ENCODE measurements at places on chromosomes 7 and 10.

- DNase-seq: no peak
Observed at GRCh38 chr7:78095549-78095948, 297.0 kb downstream of the PHTF2 start.

DNA sequence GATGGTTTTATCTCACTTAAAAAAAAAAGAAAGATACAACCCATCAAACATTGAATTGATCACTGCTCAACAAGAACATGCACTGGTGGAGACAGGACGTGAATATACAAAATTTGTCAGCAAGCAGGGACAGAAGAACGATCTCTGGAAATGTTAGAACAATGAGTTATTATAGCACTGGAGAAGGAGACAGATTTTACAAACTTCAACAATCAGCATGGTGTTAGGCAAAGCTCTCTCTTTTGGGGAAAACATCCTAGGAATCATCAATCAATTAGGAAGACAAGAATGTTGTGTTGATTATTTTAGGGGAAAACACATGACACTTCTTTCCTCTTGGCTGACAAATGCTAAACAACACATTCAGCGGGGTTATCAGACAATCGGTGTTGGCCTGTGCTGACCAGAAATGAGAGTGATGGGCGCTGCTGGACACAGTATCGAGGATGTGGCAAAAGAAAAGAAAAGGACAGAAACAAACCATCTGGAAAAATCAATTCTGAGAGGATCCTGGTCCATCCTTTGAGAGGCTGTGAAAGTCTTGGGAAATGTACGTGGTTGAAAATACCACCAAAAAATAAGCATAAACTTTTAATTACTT, 103.9 kb downstream of the RAPGEF5 start:
- DNase-seq: no peak

- no peak for DNase-seq
Observed at GRCh38 chr10:33556103-33556502, 221.6 kb upstream of the NRP1 start.

- DNase-seq: no peak
Observed at GRCh38 chr7:122764020-122764419, 61.3 kb upstream of the RNF148 start.

- peak; percentile 19 for DNase-seq
Observed at GRCh38 chr10:79137826-79138225, 69.1 kb downstream of the ZMIZ1 start.

GRCh38 chr7:66202441-66202840, 2.7 kb upstream of the TPST1 start:
- DNase-seq: no peak

DNA sequence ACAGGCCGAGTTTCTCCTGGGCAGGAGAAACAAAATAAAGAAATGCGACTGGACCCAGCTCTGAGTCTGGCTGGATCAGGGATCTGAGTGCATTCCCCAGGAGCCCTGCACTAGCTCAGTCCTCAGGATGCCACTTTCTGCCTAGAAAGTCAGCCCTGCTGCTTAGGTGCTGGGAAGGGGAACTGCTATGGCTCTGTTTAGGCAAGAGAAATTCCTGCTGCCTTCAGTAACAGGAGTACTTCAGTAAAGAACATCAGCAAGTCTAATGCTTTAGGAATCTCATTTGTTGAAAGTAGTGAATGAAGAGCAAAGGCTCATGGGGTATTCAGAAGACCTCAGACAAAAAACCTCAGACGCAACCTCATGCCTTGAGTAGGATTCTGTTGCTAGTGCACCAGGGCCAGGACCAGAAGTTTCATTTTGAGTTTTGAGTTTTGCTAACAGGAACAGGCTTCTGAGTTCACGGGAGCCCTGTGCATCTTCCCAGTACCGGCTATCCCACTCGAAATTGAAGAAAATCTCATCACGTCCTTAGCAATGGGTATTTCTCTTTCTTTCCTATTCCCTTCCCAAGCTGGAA, 170.8 kb upstream of the CDCA7L start:
- DNase-seq: no peak

DNA sequence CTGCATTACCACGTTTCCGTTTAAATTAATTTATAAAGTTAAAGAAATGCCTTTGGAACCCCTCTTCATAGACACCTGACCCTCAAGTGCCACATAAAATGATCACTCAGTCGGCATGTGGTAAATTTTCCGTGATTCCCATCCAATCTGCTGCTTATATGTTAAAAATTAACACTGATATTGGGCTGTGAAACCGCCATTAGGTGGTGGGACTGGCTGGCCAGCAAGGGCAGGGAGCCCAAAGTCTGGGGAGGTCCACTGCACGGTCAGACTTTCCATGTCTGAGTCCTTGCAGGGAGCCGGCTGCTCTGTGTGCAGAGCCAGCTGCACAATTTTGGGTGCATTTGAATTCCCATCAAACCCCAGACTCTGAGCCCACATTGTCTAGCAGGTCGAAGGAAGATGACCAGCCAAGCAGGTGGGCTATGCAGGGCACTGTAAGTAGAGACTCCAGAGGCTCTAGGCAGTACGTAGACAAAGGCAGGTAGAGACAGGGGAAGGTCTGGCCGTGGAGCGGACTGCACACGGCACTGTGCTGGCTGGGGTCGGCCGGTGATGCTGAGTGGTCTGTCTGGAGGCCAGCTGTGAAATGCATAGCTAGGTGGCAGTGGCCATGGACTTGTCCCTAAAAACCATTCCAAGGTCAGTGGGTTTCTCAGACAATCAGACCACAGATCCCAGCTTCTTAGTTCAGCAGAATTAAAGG, 122.9 kb downstream of the SH3PXD2A start:
- no peak for DNase-seq

GRCh38 chr7:17005271-17005670, 123.5 kb upstream of the AGR3 start:
- DNase-seq: no peak

- DNase-seq: no peak
Observed at GRCh38 chr10:112907893-112908292, 42.2 kb upstream of the TCF7L2 start.

DNA sequence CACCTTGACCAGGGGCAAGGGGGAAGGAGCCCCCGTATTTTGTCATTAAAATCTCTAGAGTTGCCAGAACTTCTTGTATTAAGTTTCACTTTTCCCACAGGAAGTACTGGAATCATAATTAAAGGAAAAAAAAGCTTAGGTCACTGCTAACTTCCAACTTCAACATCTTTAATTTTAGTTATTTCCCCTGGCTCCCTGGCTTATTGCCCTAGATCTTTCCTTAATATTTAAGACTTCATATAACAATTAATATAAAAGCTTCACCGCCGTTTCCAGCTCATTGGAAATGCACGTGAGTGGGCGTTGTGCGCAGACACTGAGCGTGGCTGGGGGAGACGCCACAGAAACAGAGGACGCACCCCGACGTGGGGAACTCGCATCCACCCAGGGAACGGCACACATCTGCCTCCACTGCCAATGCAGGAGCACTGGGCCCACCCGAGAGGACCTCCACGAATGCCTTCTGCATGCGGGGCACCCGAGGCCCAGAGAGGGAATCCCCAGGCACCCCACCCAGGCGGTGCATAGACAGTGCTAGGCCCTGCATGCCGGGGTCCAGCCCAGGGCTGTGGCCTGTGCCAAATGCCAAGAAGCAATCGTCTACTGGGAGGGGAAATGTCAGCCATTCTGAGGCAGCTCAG, 72.2 kb downstream of the ADARB2 start:
- no peak for DNase-seq

DNA sequence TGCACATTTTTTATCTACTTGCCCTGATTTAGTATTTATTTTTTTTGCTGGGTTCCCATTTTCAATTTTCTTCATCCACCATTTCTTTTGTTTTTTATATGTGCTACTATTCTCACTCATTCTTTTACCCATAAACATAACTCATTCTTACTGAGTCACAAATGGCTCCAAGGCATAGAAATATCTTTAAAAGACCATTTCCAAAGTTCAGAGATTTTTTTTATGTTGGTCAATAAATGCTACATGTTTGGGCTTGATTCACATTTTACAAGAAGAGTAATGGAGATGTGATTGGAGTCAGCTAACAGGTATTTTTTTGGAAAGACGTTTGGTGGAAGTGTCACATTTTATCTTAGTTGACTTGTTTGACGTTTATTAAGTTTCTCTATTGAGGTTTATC, 1303.2 kb upstream of the LRRTM3 start:
- DNase-seq: no peak

DNA sequence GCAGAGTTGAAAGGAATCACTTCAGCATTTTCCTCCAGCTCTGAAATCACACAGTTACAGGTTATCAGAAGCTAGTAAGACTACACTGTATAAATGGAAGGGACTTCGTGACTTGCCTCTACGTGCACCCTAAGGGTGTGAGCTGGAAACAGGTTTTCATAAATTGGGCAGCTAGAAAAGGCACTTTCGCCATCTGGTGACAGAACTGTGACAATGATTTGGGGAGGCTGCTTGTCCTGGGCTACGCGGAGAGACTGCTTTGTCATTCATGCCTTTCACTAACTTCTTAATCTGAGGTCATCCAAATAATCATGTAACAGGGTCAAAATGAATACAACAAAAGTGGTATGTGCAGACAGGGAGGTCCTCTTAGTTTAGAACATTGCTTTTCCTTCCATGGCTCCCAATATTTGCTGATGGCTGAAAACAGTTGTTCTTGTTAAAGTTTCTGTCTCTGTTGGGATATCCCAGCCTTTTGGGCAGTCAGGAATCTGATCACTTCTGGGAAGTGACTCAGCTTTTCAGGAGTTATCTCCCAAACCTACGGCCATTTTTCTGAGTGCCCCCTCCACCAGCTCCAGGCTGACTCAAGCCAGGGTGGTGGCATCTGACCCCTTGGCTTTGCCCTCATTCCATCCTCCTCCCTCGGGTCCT, 17.8 kb downstream of the VWC2 start:
- no peak for DNase-seq

DNA sequence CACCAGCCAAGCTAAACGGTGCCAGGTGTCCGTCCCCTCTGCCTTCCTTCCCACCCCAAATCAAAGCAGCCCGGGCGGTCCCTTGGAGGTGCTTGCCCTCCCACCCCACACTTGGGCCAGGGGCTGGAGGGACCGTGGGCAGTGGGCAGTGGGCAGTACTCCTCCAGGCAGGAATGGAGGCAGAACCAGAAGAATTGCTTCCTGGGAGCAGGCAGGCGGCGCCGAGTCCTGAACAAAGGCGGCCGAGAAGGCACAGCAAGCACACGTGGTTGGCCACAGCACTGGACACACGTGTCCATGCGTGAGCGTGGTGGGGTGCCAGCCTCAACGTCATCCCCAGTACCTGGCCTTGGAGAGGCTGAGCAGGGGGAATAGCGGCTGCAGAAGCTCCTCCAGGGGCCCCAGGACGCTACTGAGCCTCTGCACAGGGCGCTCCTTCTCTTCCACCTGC, 48.4 kb upstream of the NKX6-2 start:
- DNase-seq: no peak

DNA sequence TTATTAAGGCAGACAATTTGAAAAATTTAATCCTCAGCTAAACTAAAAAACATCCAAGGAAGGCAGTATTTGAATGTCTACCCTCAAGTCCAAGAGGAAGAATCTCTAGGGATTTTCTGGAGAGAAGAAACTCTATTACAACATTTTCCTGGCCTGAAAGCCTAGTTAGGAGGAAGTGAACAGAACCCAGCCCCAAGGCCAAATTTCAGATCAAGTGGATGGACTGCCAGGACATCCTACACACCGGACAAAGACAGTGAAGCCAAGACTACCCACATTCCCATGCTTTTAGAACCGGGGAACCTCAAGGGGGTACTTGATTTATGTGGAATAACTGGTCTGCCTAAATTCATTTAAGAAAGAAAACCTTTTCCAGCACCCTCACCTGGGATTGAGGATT, 108.9 kb upstream of the MEOX2 start:
- no peak for DNase-seq

- no peak for DNase-seq
Observed at GRCh38 chr7:128098629-128099028, 67.4 kb upstream of the LRRC4 start.

DNA sequence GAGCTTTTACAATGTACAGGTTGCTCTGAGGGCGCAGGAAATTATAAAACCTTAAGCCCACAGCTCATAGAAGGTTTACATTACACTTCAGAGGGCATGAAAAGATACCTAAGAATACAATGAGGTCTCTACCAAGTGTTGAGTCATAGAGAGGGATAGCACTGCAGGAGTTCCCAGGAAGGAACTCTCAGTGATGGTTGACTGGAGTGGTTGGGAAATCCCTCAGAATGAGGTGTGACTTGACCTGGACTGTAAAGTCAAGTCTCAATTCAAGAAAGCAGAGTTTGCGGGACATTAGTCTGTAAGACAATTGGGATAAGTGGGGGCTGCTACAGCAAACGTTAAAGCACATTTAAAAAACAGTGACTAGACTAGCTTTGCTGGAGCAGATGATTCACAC, 21.9 kb downstream of the TNKS2 start:
- no peak for DNase-seq
